ENCODE measurements at places on chromosomes 12 and 14.

DNA sequence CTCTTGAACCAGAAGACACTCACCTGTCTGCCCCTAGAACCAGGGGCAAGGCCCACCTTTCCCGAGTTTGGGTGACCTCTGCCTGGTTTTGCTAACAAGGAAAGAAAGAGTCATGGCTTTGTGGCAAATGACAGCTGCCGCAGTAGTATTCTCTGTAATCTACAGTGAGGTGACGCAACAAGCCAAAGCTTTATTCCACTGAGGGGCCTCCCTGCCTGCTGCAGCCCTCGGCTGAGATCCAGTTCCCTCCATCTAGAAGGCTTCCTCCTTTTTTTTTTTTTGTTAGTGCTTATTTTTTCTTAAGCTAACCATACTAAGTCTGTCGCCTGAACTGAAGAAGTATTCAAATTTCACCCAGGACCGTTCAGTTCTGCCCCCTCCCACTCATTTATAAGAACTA is 142.3 kb upstream of the TMCC3 start:
- DNase-seq: no peak

- DNase-seq: peak; percentile 43
Observed at GRCh38 chr12:52271158-52271557, 3.3 kb upstream of the KRT86 start.

DNA sequence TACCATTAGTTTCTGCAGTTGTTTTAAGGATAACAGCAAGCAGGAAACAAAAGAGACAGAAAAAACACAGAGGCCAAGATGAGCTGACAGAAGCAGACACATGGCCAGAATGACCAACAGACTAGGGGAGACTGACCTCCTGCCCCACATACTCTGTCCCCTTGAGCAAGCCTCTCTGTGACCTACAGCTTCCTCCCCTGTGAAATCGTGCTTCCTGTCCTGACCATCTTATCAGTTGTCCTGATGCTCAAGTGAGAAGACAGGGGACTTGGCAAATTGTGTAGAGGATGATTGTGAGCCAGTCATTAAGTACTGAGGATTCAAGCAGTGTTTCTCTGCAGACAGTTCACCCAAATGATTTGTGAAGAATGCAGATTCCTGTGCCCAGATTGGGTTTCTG is 229.0 kb downstream of the SLC41A2 start:
- DNase-seq: no peak

GRCh38 chr14:22569106-22569736 is 19.8 kb downstream of the DAD1 start:
- DNase-seq: no peak

DNA sequence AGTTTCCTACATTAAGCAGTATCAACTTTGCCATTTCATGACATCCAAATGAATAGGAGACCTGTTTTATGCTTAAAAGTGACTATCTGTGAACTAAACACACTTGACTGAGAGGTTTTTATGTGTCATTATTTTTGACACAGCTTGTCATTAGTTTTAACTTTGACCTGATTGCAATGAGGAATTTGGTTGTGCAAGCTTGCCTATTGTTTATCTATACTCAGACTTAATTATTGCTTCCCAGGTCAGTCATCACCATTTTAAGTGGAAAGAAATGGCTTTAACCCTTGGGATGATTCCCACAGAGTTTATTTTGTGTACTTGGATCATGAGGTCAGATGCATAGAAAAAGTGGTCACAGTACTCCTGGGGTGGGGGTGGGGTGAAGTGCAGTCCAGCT is 171.0 kb upstream of the PRICKLE1 start:
- DNase-seq: no peak
